Left ventricle myocardium inferior (tissue), 1 donor: ENCODE measurements at places on chromosomes 1 and 21. TPM values are rescaled to one million over a fixed set of nuclear protein-coding genes. Genes with fewer than 3 reads are reported as not detected.

DIO1 gene
- total RNA-seq = not detected

DNA sequence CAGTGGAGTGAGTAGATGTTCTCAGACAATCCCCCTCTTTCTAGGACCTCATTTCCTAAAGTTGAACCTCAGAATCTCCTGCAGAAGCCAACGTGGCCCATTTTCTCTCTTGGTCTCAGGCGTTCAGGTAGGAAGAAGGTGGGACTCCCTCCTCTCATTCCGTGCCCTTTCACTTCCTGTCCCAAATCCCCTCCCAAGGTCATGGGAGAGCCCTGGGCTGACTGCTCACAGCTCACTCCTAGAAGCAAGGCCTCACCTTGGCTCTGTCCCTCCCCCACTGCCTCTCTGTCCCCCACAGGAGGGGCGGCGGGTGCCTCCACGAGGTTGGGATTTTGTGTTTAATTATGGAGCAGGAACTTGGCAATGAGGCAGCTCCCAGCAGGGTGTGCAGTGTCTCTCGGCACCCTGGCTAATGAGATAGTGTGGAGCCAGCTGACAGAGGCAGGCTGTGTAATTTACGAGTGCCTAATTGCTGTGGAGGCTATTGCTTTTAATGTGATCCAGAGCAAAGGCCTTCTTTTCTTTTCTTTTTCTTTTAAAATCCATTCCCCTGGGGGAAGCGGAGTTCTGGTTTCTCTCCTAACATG is 9.1 kb upstream of the CDK18 start:
- peak; percentile 69 for DNase-seq

DNA sequence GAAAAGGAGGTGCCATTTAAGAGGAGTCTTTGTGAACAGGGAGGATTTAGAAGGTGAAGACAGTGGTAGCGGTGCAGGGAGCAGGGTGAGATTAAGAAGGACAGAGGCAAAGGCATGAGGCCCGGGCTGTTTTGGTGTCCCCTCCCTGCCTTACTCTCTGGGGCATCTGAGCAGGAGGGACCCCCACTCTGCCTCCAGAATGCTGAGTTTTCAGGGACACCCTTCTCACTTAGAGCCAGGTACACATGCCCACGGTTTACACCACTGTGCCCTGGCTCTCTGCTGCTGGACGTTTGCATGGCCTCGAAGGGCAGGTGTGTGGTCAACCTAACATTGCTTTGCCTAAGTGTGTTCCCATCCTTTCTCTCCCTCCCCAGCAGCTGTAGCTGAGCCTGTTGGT is 20.5 kb upstream of the PARP1 start:
- no peak for DNase-seq

GRCh38 chr21:46295177-46295770 is 9.1 kb downstream of the YBEY start:
- DNase-seq = peak; percentile 42

- DNase-seq = no peak
Measured at GRCh38 chr1:165634154-165634921, 3.3 kb downstream of the MGST3 start.

GRCh38 chr1:33165209-33165608 is 16.6 kb downstream of the TRIM62 start:
- no peak for DNase-seq

- no peak for DNase-seq
Measured at GRCh38 chr1:5941671-5942070, 50.6 kb downstream of the NPHP4 start.

DNA sequence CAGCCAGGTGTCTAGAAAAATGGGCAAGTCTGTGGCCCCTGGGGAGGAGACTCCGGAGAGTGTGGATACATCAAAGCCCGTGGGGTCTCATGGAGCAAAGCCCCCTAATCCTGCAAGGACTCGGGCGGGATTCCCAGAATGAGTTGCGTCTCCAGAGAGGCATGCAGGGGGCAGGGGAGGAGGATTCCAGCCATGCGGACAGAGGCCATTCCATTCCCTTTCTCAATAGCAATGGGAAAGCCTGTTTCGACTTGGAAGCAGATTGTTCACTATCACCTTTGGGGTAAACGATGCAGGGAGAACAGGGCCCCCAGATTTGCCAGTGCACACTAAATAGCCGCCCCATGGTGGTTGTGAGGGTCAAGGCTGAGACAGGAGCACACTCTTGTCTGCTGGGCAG is 15.4 kb upstream of the PRDM15 start:
- DNase-seq = no peak

DNA sequence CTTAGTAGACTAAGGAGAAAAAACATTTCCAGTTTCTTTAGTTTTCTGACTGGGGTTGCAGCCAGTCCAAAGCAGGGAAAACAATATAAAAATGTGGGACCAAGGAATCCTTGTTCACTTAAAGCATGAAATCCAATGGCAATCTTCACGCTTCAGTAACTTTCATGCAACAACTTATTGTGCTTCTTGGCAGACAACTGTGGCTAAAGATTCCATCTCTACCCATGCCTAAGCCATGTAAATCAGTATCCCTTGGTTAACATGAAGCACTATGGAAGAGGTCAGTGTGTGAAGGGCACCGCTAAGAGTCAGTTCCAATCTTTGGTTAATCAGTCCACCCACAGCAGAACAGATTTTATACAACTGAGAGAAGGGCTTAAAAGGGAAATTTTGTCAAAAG is 201.8 kb upstream of the GREM2 start:
- no peak for DNase-seq

DNA sequence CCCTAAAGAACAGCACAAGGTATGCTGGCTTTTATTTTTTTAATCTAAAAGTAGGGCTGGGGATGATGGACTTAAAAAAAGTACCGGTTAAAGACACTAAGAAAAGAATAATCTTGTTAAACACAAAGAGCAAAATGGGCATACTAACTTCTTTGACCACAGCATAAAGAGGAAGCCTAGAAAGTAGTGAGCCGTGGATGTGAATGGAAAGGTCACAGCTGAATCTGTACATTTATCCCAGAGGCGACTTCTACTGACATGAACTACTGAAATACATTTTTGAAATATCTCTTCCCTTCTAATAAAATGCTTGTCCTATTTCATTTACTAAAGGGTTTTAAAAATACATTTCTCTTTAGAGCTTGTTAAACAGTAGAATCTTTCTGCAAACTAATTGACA is 140.7 kb downstream of the SLC45A1 start:
- no peak for DNase-seq

MSTO1 gene
- total RNA-seq = 13.1 TPM

- no peak for DNase-seq
Measured at GRCh38 chr1:169363046-169363730, 4.4 kb downstream of the NME7 start.

DNA sequence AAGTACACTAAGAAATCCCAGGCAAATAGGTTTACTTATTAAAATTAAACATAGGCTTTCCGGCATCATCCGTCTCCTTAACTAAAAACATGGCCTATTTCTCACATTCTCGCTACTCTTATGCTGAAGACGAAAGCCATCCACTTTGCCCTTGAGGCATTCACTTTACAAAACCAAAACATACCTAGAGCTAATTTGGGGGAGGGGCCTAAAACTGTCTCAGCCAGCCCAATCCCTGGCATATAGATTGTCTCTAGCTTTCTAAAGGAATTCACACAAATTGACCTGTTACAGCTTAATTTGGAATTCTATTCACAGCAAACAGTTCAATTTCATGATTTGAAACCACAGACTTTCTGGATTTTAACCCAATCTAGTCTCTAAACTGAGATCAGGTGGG is 34.8 kb downstream of the SLC35D1 start:
- DNase-seq = no peak

GRCh38 chr1:28663871-28664470 is 4.6 kb upstream of the GMEB1 start:
- no peak for DNase-seq

KLHL12 gene
- total RNA-seq = 22.7 TPM
